MV-4-11 (cell line): ENCODE measurements at places on chromosomes 16 and 17.

GRCh38 chr17:8166731-8167130 lies 4.0 kb upstream of the VAMP2 start:
- DNase-seq, result no peak

DNA sequence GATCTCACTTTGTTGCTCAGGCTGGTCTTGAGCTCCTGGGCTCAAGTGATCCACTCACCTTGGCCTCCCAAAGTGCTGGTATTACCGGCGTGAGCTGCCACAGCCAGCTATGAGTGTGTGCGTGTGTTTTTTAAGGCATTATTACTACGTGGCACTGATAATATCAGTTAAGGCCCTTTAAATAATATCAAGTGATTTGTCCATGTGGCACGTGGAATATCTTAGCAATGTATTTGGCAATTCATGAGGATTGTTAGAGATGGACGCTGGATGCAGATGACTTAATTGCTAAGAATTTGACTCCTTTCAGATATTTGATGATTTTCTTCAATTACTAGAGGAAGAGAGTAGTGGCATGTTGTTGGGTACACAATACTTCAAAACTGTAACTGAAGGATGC lies 25.5 kb upstream of the PMP22 start:
- no peak for DNase-seq

DNA sequence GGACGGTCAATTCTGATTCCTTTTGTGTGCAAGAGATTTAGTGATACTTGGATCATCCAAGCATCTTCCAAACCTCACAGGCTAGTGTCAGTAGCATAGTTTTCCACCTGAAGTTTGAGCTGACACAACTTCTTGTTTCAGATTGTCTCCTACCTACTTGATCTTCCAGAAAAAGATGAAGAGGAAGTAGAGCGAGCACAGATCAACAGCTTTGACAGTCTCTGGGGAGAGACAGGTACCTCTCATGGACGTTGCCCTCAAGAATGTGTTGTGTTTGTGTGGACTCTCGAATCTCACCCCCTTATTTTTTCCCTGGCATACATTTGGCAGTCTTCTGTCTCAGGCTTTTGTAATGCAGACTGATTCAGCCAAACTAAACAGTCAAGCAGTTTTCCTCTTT lies 47.4 kb downstream of the CYB561 start:
- DNase-seq, result no peak

DNA sequence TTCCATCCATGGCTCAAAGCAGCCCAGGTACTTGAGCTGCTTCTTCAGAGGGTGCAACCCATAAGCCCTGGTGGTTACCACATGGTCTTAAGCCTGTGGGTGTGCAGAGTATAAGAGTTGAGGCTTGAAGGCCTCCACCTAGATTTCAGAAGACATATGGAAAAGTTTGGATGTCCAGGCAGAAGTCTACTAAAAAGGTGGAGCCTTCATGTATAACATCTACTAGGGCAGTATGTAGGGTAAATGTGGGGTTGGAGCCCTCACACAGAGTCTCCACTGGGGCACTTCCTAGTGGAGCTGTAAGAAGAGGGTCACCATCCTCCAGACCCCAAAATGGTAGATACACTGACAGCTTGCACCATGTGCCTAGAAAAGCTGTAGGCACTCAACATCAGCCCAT lies 120.9 kb downstream of the HS3ST3A1 start:
- no peak for DNase-seq

DNA sequence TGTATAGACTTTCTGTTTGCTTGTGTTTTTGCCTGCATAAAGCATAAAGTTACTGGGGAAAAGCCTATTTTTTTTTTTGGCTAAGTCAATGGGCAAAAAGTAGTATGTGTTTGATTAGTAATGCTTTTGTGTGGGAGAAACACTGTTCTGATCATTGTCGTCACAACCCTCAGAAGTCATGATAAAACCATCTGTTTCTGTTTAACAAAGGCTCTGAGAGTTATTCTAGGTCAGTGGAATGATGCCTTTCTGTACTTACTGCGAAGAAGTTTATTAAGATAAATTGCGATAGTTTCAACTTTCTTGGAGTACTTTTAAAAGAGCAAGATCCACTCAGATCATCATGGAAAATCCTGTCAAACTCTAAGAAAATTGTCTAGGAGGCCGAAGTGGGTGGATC lies 80.9 kb downstream of the PRKCA start:
- no peak for DNase-seq

DNA sequence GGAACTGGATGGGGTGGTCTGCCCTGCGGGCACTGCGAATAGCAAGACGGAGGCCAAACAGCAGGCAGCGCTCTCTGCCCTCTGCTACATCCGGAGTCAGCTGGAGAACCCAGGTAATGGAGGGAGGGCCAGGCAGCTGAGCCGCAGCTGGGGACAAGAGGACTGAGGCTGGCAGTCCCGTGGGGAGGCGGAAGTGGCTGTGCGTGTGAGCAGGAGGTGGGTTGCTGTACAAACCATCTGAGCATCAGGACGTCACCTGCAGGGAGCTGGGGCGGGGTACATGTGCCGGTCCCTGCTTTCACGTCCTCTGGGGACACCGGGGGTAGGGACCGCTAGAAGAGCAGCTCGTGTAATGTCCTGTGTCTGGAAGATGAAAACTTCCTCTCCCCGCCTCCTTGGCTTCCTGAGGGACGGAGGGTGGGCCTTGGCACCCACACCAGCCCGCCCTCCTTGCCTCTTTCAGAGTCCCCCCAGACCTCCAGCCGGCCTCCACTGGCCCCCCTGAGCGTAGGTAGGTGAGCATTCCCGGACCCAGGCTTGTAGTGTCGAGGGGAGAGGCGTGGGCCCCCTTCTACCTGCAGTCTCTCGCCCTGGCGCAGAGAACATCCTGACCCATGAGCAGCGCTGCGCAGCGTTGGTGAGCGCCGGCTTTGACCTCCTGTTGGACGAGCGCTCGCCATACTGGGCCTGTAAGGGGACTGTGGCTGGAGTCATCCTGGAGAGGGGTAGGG lies 3.7 kb downstream of the ADAD2 start:
- no peak for DNase-seq
